ENCODE measurements at places on chromosomes 12 and 14.

GRCh38 chr14:50400461-50400860, 3.8 kb upstream of the CDKL1 start:
- no peak for DNase-seq

DNA sequence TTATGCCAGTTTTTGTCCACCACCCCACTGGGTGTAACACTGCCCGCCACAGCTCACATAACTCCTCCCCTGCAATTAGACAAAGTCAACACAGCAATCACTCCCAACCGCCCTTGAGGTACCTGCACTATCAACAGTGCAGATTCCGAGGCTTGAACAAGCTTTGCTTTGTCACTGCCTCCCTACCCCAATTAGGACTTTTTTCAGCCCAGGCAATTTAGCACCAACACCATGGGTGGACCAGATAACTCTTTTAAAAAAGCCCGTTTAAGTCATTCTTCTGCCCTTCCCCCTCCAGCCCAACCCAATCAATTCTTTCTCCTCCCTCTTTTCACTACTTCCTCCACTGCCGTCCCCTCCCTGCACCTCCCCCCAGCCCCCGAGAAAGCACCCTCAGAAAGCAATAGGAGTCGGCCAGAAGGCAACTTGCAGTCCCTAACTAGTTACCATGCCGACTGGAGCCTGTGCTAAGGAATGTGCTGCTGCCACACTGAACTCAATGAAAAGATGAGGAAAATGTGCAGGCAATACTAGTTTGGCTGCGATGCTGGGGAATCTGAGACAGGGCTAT, 45.7 kb upstream of the OTX2 start:
- no peak for DNase-seq

GRCh38 chr12:84361651-84362551, 550.7 kb downstream of the SLC6A15 start:
- DNase-seq, result no peak

- no peak for DNase-seq
Measured at GRCh38 chr12:117037289-117038022, 61.8 kb downstream of the TESC start.

DNA sequence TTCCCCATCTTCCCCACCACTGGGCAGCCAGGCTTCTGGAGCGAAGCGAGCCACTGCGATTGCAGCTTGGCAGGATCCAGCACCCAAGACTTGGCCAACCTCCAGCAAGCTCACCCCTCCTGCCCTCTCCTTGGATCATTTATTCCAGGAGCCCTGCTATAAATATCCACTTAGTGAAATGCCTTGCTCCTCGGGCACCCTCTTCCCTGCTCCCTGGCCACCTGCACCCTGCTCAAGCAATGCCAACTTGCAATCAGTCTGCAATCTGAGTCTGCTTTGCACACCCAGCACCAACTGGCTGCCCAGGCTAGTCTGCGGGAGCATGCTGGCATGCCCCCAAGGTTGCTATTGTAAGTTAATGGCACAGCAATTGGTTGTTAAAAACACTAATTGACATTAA, 666.0 kb downstream of the MED13L start:
- DNase-seq, result no peak

- DNase-seq, result no peak
Measured at GRCh38 chr12:84756961-84757360, 155.6 kb downstream of the SLC6A15 start.

DNA sequence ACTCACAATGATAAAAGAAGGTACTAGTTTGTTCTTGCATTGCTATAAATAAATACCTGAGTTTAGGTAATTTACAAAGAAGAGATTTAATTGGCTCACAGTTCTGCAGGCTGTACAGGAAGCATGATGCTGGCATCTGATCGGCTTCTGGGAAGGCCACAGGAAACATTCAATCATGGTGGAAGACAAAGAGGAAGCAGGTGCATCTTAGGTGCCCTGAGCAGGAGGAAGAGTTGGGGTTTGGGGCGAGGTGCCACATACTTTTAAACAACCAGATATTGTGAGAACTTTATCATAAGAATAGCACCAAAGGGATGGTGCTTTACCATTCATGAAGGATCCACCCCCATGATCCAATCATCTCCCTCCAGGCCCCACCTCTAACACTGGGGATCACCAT, 752.6 kb upstream of the FLRT2 start:
- no peak for DNase-seq

- no peak for DNase-seq
Measured at GRCh38 chr12:47820631-47821345, 1.1 kb upstream of the HDAC7 start.

DNA sequence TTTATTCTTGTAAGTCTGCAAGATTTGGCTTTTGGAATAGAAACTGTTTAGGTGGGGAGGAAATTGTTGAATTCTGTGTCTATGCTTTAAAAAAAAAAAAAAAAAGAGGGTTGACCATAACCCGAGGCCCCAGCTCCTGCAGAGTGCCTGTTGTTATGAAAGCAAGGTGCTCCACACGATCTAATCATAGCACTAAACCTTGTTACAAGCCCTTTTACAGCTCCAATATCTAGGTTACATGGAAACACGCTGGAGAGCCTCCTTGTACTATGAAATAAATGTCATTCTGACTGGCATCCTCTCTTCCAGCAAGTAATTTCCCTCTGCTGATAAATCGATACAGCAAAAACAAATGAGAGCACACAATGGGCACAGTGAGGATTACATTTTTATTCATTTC, 303.1 kb upstream of the SOX5 start:
- DNase-seq, result no peak

- DNase-seq, result no peak
Measured at GRCh38 chr12:119786539-119786938, 90.6 kb downstream of the CIT start.

DNA sequence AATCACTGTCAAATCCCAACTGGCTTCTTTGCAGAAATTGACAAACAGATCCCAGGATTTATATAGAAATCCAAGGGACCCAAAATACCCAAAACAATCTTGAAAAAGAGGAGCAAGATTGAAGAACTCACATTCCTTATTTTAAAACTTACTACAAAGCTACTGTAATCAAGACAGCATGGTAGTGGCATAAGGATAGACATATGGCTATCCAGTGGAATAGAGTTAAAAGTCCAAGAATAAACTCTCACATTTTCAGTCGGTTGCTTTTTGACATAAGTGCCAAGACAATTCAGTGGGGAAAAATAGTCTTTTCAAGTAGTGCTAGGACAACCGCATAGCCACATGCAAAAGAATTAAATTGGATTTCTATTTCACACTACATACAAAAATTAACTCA, 81.0 kb upstream of the HOXC13 start:
- DNase-seq, result no peak

DNA sequence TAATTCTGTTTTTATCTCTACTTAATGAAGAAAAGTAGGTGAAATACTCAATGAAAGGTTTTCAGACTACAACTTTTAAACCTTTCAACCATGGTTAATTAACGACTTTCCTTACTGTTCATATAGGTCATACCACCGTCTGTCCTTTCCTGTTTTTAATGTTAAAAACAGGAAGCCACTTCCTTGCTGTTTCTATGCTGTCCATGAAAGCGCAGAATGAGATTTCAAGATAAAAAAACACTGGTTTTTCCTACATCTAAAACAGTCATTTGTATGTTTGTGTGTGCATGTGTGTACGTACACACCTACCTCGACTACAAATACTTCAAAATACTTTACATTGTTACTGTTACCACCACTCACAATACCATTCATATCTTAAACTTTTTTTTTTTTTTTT, 27.3 kb downstream of the SPTLC2 start:
- no peak for DNase-seq

DNA sequence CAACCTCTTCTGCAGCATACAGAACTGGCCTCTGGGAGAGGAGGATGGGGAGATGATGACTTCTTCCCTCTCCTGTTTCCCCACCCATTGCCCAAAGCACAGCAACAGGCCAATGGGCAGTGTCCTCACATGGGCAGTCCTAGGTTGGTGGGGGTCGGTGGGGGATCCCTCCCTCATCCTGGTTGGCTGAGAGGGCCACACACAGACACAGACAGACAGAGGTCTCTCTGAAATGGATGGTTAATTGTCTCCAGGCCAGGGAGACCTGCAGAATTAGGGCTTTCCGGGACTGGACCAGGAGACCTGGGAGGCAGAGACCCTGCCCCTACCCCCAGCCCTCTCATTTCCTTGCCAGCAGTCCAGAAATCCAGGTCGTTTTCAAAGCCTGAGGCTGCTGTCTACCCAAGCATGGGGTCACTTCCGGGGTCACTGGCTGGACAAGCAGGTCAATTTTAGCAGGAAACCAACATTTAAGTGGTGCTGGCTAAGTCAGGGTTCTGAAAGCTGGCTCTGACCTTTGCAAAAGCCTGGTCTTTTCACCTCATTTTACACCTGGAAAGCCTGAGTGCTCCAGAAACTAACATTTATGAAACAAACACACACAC, 48.6 kb upstream of the TBX3 start:
- DNase-seq, result no peak

DNA sequence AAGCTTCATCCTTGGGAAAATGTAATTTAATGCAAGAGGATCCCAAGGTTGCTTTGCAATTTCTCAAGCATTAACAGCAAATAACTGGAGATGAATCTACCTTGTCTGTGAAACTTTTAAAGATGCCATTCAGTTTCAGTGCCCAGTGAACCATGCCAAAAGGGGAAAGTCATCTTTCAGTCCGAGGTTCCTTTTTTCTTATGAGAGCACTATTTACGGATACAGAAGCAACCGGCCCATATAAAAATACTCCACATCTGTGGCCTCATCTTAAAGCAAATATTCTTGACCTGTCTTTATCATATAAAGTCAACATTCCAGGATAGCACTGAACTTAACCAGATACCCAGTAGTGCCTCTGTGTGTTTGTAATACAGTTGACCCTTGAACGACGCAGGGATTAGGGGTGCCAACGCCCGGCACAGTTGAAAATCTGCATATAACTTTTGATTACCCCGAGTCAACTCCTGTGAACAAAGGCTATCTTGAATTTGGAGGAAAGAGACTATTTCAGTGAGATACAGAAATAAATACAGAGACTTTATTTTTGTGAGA, 209.4 kb downstream of the PCNX1 start:
- DNase-seq, result no peak

- DNase-seq, result no peak
Measured at GRCh38 chr14:34099635-34100034, 148.8 kb upstream of the EGLN3 start.

DNA sequence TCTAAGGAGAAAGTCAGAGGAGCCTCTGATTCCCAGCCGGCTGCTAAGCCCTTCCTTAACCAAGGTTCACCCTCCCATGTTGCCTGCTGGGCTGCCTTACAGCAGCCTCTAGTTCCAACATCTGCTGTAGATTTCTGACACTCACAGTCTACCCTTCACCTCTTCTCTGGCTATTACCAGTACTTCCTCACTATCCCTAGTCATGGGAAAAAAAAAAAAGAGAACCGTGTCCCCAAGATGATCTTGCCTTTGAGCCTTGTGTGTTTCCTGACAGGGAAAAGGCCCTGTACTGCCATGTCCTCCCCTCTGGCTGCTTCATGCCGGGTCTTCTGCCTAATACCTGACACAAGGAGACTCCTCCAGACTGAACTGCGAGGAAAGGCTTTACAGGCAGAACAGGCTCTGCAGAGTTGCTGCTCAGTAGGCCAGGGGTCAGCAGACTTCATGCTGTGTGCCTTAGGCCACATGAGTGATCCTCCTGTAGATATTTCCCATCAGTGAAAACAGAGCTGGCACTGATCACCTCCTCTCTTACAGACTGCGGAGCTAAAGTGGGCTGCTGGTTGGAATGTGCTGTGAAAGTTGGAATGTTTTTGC, 46.8 kb downstream of the PRKCH start:
- DNase-seq, result no peak

DNA sequence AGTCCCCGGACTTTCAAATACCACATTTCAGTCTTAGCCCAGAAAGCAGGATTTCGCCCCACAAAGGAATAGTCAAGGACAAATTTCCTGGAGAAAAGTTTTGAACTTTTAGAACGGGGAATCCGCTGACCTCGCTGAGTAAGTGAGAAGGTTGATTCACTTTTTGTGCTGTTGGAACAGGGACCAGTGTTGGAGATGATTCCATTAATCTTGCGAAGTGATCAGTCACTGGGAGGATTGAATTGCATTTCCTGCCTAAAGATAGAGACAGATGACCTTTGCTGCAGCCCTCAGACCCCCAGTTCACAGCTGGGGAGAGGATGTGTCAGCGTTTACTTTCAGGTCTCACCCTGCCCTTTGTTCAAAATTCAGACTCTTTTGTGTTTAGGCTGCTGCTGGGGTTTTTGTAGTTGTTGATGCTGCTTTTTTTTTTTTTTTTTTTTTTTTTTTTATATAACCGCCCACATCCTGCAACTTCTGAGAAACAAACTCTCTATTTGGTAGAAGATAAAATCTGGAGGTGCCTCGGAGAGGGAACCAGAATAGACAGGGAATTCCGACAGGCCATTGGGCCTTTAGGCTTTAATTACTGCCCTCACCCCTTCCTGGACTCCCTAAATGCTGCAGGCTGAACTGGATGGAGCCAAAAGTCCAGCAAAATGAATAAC, 9.8 kb upstream of the KDM2B start:
- peak; percentile 33 for DNase-seq

- no peak for DNase-seq
Measured at GRCh38 chr12:49345051-49345824, 1.4 kb upstream of the DNAJC22 start.

GRCh38 chr12:52359621-52360061, 7.6 kb downstream of the KRT85 start:
- no peak for DNase-seq
